ENCODE measurements at places on chromosomes 7 and 10.
A peak's percentile ranks its signal among the peaks of the same experiment; 100 is the strongest.

- no peak for DNase-seq
Observed at GRCh38 chr10:111556666-111557065, 479.8 kb downstream of the ADRA2A start.

GRCh38 chr7:139776486-139777132 lies 1.2 kb downstream of the HIPK2 start:
- peak; percentile 61 for DNase-seq

- no peak for DNase-seq
Observed at GRCh38 chr10:4018054-4018511, 233.1 kb upstream of the KLF6 start.

- no peak for DNase-seq
Observed at GRCh38 chr10:113381981-113382509, 170.8 kb upstream of the HABP2 start.

DNA sequence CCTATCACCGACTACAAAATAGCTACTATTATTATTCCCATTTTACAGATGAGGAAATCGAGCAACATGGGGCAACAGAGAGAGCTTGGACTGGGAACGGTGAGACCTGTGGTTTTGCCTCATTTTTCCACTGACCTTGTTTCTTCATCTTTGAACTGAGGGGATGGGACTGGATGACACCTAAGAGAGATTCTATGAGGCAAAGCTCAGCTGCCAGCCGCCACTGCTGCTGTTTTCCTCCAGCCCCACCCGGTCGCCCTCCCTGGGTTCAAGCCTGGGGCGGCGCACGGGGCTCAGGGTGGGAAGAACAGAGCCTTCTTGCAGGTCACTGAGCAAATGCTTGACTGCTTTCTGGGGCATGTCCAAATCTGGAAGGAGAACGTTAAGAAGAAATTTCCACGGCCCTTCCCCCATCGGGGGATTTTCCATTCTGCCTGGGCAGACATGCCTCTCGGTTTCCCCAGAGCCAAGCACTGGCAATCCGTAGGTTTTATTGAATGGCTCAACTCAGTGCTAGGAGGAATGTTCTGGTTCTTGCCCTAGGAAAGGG lies 12.3 kb downstream of the DDIT4 start:
- DNase-seq, result no peak

DNA sequence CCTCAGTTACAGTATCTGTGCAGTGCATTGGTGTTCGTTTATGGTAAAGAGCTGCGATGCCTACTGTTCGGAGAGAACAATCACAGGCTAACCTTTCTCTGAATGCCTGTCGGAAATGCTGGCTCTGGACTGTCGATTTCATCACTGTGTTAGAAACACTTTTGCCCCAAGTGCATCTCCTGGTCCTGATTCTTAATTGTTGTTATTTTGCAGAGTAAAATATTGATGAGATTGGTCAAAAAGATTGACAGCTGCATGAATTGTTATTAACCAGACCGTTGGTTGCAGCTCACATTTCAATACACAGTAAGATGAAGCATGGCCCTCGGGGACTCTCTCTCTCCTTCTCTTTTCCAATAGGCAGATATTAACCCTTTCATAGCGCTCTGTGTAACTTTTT lies 557.4 kb upstream of the ADARB2 start:
- DNase-seq, result no peak

- DNase-seq, result no peak
Observed at GRCh38 chr10:851901-852300, 79.6 kb downstream of the LARP4B start.

All from anterior cingulate cortex (tissue), 58 donors.